Smooth muscle cell of the umbilical artery (primary cell): ENCODE measurements at places on chromosomes 12 and 14. TPM values are rescaled to one million over a fixed set of nuclear protein-coding genes. Genes with fewer than 3 reads are reported as not detected.

The AJUBA gene
- 36.3 and 57.9 TPM in 2 replicates for total RNA-seq

The KRT6C gene
- total RNA-seq: not detected in 2 replicates

The FBXO34 gene
- total RNA-seq: 19.9 and 26.3 TPM in 2 replicates

The IL23A gene
- not detected in 2 replicates for total RNA-seq

The TSPAN9 gene
- total RNA-seq: 49.6 and 121 TPM in 2 replicates

The CISTR gene
- total RNA-seq: not detected in 2 replicates

The SYCP3 gene
- total RNA-seq: 0.30 and 0.32 TPM in 2 replicates

The ZDHHC22 gene
- total RNA-seq: not detected in 2 replicates

The RPGRIP1 gene
- not detected in 2 replicates for total RNA-seq
